ENCODE measurements at places on chromosomes 7 and 10. TPM values are rescaled to one million over a fixed set of nuclear protein-coding genes. Genes with fewer than 3 reads are reported as not detected.

Gene FAM13C
- not detected for total RNA-seq

Gene AKR1C8
- total RNA-seq: not detected

Gene TMEM225B
- total RNA-seq: 1.3 TPM

Gene LIPM
- not detected for total RNA-seq

Gene TRUB1
- total RNA-seq: 20.3 TPM

Gene CNPY1
- total RNA-seq: not detected

Gene PDE1C
- total RNA-seq: not detected

Gene MMP21
- total RNA-seq: 0.11 TPM

Gene CRHR2
- not detected for total RNA-seq

Gene TCAF2
- 38.6 TPM for total RNA-seq

Gene C10orf62
- not detected for total RNA-seq

Gene NPSR1
- total RNA-seq: not detected

Gene CABCOCO1
- not detected for total RNA-seq

Data from activated T-helper 2 cell treated with anti-CD3 and anti-CD28 coated beads, Interferon-gamma antibody, Interleukin-2, Interleukin-4, amounts not matched to agents 10 μg/mL and 5 μg/mL and 100 μg/mL, durations not matched to agents 14 hours and 24 hours and 36 hours (primary cell).